Stimulated activated CD4-positive, alpha-beta T cell treated with anti-CD3 and anti-CD28 coated beads, Interleukin-2, amount 100 ng/mL, for 24 hours (primary cell): ENCODE measurements at places on chromosomes 7 and 10.

DNA sequence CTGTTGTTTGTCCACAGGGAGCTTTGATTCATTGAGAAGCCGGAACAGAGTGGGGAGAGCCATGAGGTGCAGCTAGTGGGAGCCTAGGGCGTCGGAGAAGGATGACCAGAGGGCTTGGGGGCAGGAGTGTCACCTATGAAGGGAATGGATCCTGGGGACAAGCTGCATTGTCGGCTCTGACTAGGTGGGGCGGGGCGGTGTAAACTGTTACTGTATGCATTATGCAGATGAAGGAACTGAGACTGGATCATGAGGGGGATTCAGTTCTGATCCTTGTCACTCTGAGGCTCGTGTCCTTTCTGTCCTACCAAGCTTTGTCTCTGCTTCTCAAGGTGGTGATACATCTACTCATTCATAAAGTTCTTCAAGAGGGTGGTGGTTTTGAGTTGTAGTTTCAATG lies 39.9 kb upstream of the MMD2 start:
- no peak for DNase-seq

- DNase-seq: no peak
Measured at GRCh38 chr10:68619595-68619994, 59.5 kb downstream of the TET1 start.

- DNase-seq: no peak
Measured at GRCh38 chr10:69287181-69287580, 8.9 kb downstream of the HK1 start.

DNA sequence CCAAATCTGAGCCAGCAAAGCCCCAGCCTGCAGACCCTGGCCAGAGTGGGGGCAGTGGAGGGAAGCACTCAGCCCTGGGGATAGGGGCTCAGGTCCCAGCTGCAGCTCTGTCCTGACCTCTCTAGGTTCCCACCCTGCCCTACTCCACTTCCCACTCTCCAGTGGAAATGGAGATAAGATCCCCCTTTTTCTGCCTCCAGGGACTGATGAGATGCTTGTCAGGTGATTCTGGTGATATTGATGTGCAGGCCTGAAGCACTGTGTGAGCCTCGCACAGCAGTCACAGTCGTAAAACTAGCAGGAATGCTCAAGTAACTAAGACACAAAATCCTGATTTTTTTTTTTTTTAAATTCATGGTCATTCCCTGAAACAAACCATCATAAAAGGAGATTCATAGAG lies 55.0 kb upstream of the BTBD16 start:
- no peak for DNase-seq

DNA sequence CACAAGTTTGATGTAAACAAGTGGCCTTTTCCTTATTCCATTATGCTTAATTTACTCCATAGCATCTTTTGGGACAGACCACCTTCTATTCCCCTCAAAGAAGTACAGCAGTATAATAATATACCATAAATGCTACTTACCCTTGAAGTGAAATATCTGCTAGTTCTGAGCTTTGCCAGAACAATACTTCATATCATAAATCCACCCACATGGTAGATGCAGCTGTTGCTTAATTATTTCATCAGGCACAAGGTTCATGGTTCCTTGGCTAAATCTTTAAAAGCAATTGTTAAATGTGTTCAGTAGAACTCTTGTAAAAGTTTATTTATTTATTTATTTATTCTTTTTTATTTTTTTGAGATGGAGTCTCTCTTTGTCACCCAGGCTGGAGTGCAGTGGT lies 32.9 kb downstream of the CSTF2T start:
- no peak for DNase-seq

- DNase-seq: no peak
Measured at GRCh38 chr10:89342206-89342958, 14.6 kb downstream of the IFIT3 start.

GRCh38 chr10:90872648-90873020 lies 860 bp downstream of the RPP30 start:
- peak; percentile 27 for DNase-seq

DNA sequence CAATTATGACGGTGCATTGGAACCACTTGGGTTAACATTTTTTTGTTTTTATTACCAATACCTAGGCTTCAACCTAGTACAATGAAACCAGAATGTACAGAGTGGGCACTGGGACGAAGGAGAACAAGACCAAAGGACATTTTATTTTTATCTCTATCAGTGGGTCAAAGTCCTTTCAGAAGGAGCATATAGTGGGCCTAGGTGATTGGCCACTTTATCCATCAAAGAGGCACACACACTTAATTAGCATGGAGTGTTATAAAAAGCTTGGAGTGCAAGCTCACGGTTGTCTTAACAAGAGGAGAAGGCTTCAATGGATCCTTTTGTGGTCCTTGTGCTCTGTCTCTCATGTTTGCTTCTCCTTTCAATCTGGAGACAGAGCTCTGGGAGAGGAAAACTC lies at the start of gene CYP2C19:
Gene CYP2C19 (plus strand): TSS at position 289 of the 400 bp plus-strand sequence. CDS start 25 bp downstream, at position 314.
- DNase-seq: no peak

DNA sequence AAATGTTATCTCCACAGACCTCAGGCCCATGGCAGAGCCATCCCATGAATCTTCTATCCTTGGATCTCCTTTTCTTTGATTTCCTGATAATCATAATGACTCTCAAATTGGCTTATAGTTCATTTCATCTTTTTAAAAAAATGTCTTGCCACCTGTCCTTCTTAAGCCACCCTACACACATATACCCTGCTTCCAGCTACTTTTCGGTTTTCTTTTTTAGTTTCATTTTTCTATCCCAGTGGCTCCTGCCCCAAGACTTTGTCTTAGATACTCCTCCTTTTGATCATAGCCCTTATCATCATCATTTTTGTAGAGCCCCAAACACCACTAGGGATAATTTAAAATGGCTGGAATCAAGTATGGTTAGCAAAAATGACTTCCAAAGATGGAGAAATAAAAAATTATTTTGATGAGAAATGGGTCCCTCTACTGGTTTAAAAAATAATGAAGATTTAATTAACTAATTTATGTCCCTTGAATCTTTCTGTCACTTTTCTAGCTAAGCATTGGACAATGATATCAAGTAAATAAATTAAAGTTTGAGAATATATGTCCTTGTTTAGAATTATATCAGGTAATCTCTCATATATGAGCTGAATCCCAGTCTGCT lies 277.3 kb upstream of the SEMA3D start:
- DNase-seq: no peak

- no peak for DNase-seq
Measured at GRCh38 chr7:27172315-27172774, 1.8 kb downstream of the HOXA10 start.

GRCh38 chr10:113665806-113666354 lies 2.0 kb upstream of the NRAP start:
- DNase-seq: no peak
